Uterus (tissue), 4 donors: ENCODE measurements at places on chromosomes 6 and 20. TPM values are rescaled to one million over a fixed set of nuclear protein-coding genes. Genes with fewer than 3 reads are reported as not detected.

ELMO2 gene
- total RNA-seq = 59.0 TPM

OR2J3 gene
- total RNA-seq = not detected

SOBP gene
- total RNA-seq = 2.6 TPM

GRCh38 chr20:24587384-24588046 lies 118.1 kb downstream of the SYNDIG1 start:
- H3K27ac ChIP-seq = no peak overlapping the region
- H3K4me1 ChIP-seq = no peaks in the 10 kb centered on the region
- H3K36me3 ChIP-seq = no peaks in the 10 kb centered on the region
- DNase-seq = no peak
- no peak overlapping the region for H3K4me3 ChIP-seq

GRCh38 chr6:36813526-36813925 lies 25.7 kb downstream of the CPNE5 start:
- no peak overlapping the region for H3K4me3 ChIP-seq
- H3K27me3 ChIP-seq = no peaks in the 10 kb centered on the region
- no peak for DNase-seq
- no peaks in the 10 kb centered on the region for H3K4me1 ChIP-seq

MYLK2 gene
- total RNA-seq = not detected
